ENCODE measurements at places on chromosomes 16 and 17. TPM values are rescaled to one million over a fixed set of nuclear protein-coding genes. Genes with fewer than 3 reads are reported as not detected.

GRCh38 chr17:80164185-80164584 is 5.6 kb upstream of the CARD14 start:
- no peak for DNase-seq

GRCh38 chr17:81973432-81973831 is 4.0 kb upstream of the ASPSCR1 start:
- no peak for DNase-seq

Gene KRT20
- total RNA-seq: not detected

GRCh38 chr16:16067127-16067526 is 117.7 kb downstream of the ABCC1 start:
- DNase-seq: peak; percentile 68

- DNase-seq: no peak
These were observed 6.5 kb downstream of the DPEP2NB start for GRCh38 chr16:68009157-68009735.

All from thyroid gland (tissue), 4 donors.